ENCODE measurements at places on chromosomes 1 and 21.
A peak's percentile ranks its signal among the peaks of the same experiment; 100 is the strongest.

- no peak for DNase-seq
Measured at GRCh38 chr1:179984942-179985341, 30.3 kb downstream of the CEP350 start.

GRCh38 chr1:85030536-85030935 is 17.8 kb downstream of the MCOLN3 start:
- no peak for DNase-seq

GRCh38 chr1:59688976-59689375 is 125.8 kb upstream of the HOOK1 start:
- peak; percentile 43 for DNase-seq

GRCh38 chr21:20108016-20108415 is 890.2 kb upstream of the NCAM2 start:
- DNase-seq, result no peak

All from NCI-H510A treated with DMSO at 0.1 percent for 48 hours (cell line).